ENCODE measurements at places on chromosomes 2 and 18. TPM values are rescaled to one million over a fixed set of nuclear protein-coding genes. Genes with fewer than 3 reads are reported as not detected.
A peak's percentile ranks its signal among the peaks of the same experiment; 100 is the strongest.

NTSR2 gene
- total RNA-seq: not detected

- H3K4me1 ChIP-seq: peaks cover 40% of the 10 kb centered on the region
- no peaks in the 10 kb centered on the region for H3K36me3 ChIP-seq
- H3K27ac ChIP-seq: no peak overlapping the region
- no peaks in the 10 kb centered on the region for H3K27me3 ChIP-seq
- no peak overlapping the region for H3K4me3 ChIP-seq
- DNase-seq: peak; percentile 73
These were observed 47.2 kb downstream of the MAP2 start for GRCh38 chr2:209471037-209471436.

DNA sequence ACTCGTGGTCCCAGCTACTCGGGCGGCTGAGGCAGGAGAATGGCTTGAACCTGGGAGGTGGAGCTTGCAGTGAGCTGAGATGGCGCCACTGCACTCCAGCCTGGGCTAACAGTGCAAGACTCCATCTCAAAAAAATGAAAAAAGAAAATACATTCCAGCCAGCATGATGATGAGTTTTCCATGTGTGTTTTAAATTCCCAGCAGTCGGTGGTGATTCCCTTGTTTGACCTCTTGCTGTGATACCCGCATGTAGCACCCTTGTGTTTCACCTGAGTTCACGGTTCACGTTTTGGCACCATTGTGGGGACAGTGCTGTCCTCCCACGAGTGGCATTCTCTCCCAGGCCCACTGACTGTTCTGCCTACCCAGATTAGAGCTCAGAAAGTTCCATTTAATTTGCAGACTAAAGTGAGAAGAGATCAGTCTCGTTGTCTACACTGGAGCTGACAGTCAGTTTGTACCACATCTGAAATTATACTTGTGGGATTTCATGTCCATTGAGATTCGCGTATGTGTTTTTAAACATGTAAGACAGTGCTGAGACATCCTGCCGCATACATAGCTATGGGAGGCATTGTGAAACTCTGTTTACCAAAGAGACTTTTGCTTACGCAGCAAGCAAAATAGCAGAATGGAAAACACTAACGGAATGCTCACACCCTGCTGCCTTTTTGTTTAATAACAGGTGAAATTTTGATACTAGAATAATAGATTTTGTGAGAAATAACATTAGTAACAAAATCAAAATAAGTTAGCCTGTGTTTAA is 157.1 kb downstream of the GBX2 start:
- 0 out of 2 replicates have a peak, but pooled peaks cover 4% of the 10 kb centered on the region for H3K4me1 ChIP-seq
- no peaks in the 10 kb centered on the region for H3K27me3 ChIP-seq
- no peak for DNase-seq

KIAA1328 gene
- total RNA-seq: 5.8 TPM

PDE1A gene
- total RNA-seq: 16.3 TPM

GRCh38 chr18:21484851-21485636 is 115.5 kb downstream of the ESCO1 start:
- peaks cover 10% of the 10 kb centered on the region for H3K4me1 ChIP-seq
- no peak overlapping the region for H3K27ac ChIP-seq
- H3K4me3 ChIP-seq: no peak overlapping the region
- peak; percentile 41 for DNase-seq
- H3K36me3 ChIP-seq: no peaks in the 10 kb centered on the region

CFC1 gene
- not detected for total RNA-seq

DNA sequence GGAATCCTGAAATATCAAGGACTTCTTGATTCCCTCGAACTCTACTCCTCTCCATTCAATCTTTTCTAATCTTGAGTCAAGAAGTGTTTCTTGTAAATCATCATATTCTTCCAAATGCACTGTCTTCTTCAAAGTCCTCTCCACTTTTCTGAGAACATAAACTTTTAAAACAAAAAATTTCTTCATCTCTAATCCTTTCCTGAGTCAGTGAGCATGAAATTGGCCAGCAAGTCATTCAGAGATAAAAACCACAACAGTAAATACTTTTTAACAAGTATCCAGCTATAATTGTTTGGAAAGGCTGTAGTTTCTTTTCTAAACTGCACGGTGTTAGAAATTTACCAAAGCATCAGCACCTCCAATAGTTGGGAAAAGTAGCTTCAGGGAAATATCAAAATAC is 312.6 kb upstream of the GALNT5 start:
- H3K4me3 ChIP-seq: no peak overlapping the region
- 0 out of 2 replicates have a peak, but pooled peaks cover 3% of the 10 kb centered on the region for H3K4me1 ChIP-seq
- H3K27me3 ChIP-seq: no peaks in the 10 kb centered on the region
- no peak overlapping the region for H3K27ac ChIP-seq
- no peaks in the 10 kb centered on the region for H3K36me3 ChIP-seq

DNA sequence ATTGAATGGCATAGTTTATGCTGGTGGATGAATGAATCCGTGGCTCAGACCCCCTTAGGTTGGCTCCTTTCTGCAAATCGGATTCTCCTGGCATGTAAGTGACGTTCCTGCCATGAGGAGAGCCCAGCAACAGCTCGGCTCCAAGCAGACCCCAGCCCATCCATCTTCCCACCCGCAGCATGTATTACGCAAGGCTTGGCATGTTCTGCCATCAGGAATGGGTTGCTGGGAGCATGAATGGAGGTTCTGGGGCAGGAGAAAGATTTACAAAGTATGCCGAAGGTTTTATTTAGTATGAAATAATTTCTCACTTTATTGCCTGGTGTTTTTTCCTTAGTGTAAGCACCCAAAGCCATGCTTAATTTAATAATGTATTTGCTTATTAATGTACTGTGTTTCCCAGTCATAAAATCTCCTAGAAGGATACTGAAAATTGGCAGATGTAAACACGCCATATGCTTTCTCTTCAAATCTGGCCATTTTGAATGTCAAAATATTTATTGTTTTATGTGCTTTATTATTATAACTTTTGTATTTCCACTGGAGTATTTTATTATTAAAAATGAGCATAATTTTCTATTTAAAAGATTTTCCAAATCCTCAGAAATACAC is 128.5 kb downstream of the ACKR3 start:
- 0 out of 2 replicates have a peak, but pooled peaks cover 4% of the 10 kb centered on the region for H3K27me3 ChIP-seq
- H3K36me3 ChIP-seq: no peaks in the 10 kb centered on the region
- H3K4me1 ChIP-seq: no peaks in the 10 kb centered on the region
- no peak for DNase-seq
- H3K4me3 ChIP-seq: no peak overlapping the region
- no peak overlapping the region for H3K27ac ChIP-seq

DNA sequence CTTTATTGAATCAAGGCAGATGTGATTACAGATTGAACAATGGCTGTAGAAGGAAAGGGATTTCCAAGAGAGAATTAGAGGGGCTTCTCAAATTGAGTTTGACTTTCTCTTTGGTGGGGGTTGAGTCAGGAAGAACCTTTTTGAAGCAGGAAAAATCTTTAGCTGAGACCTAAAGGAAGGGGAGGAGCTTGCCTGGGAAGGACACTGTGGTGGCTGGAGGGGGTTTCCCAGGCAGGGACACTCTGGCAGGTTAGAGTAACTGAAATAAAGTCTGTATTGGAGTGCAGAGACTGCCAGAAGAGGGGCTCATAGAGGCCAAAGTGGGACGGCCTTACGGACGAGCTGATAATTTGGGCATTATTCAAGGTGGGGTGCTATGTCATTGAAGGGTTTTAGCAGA is 69.3 kb downstream of the NEDD4L start:
- no peaks in the 10 kb centered on the region for H3K4me1 ChIP-seq
- no peak overlapping the region for H3K27ac ChIP-seq
- H3K27me3 ChIP-seq: no peaks in the 10 kb centered on the region
- H3K4me3 ChIP-seq: no peak overlapping the region
- DNase-seq: no peak

DNA sequence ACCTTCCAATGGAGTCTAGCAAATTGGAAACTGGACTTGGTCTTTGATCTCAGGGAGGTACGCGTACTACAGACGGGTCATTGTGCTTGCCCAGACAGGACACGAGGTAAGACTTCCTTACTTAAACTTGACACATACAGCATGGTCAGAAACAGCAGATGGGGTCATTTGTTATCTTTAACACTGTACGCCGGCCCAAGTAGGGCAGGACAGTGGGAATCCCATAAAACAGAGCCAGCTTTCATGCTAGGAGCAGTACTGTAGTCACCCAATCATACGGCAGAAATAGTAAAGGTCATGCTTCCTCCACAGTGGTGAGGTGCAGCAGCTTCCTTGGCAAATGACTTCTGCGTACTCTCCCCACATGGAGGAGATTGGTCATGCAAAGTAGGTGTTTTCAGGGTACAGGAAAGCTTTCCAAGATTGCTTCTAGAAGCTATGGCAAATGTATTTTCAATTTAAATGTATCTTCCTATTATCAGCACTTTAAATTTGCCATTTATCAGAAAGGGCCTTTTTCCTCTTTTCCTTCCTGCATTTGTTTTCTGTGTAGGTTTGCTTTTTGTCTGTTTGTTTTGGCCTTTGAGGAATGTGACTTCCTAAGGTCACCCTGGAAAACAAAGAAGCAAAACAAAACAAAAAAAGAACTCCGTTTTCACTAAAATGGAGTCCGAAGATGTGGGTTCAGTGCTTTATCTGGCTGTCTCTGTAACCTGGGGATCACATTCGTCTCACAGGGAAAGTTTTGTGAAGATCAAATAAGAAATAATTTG is 74.0 kb upstream of the DSG1 start:
- DNase-seq: no peak
- H3K36me3 ChIP-seq: no peaks in the 10 kb centered on the region
- no peaks in the 10 kb centered on the region for H3K4me1 ChIP-seq
- H3K27me3 ChIP-seq: no peaks in the 10 kb centered on the region
- H3K27ac ChIP-seq: no peak overlapping the region
- H3K4me3 ChIP-seq: no peak overlapping the region

AMMECR1L gene
- total RNA-seq: 20.9 TPM

All from GM23248 (cell line).